Esophagus mucosa (tissue), 1 donor: ENCODE measurements at places on chromosomes 12 and 14. TPM values are rescaled to one million over a fixed set of nuclear protein-coding genes. Genes with fewer than 3 reads are reported as not detected.

Gene CD163L1
- total RNA-seq: 0.60 TPM

GRCh38 chr12:72465940-72466630 lies 193.9 kb downstream of the TRHDE start:
- ATAC-seq: no peak

DNA sequence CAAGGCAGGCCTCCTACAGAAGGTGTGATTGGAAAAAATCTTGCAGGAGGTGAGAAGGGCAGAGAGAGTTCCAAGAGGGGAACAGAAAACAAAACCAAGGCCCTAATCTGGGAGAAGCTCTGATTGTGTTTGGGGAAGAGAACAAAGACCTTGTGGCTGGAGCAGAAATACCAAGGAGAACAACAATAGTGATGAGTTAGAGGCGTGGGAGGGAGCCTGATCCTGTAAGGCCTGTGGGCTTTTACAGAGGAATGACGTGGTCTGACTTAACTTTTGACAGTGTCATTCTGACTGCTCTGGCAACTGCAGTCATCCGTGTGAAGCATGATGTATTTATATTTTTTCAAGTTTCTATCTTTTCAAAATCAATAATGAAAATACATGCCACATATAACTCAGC lies 200.6 kb downstream of the ANO4 start:
- peak; percentile 59 for ATAC-seq

Gene CERS5
- 21.9 TPM for total RNA-seq

- ATAC-seq: no peak
These were observed 22.0 kb downstream of the SLC25A29 start for GRCh38 chr14:100283984-100284881.

GRCh38 chr14:31937730-31938346 lies 139.3 kb upstream of the ARHGAP5 start:
- ATAC-seq: peak; percentile 98

Gene MORN3
- 0.08 TPM for total RNA-seq

GRCh38 chr14:31336646-31337045 lies 83.7 kb downstream of the HEATR5A start:
- peak; percentile 100 for ATAC-seq

Gene MMP19
- total RNA-seq: 0.60 TPM

Gene DLGAP5
- 17.9 TPM for total RNA-seq

Gene PZP
- total RNA-seq: not detected

Gene KRT71
- total RNA-seq: not detected

DNA sequence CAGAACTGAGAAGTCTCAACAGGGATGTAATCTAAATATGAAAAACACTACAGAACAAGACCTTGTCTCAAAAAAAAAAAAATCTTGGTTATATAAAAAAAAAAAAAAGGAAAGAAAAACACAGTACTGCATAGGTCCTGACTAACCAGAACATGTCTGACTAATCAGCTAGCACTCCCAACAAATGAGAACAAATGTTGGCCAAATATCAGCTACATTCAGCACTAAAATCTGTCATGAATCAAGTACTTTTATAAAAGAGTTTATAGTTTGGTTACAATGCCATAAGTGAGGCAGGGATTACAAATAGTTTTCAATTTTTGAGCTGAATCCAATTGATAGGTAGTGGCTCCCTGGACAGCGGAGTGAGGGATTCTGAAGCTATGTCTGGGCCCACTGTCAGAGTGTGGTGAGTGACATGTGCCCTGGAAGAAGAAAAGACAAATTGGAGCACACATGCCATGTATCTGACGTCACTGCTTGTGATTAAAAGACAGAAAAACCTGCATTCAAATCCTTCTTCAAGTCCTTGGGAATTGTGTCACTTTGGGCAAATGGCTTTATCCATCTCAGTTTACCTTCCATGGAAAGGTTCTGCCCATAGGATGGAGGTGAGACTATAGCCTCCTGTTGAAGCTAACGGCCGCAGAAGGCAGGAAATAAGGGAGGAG lies 5.6 kb upstream of the FAM234B start:
- peak; percentile 70 for ATAC-seq

Gene GPR65
- total RNA-seq: 0.20 TPM
